BJ (cell line): ENCODE measurements at places on chromosomes 5 and 9.

GRCh38 chr5:157354800-157355199, 88.9 kb downstream of the CYFIP2 start:
- no peak for DNase-seq

DNA sequence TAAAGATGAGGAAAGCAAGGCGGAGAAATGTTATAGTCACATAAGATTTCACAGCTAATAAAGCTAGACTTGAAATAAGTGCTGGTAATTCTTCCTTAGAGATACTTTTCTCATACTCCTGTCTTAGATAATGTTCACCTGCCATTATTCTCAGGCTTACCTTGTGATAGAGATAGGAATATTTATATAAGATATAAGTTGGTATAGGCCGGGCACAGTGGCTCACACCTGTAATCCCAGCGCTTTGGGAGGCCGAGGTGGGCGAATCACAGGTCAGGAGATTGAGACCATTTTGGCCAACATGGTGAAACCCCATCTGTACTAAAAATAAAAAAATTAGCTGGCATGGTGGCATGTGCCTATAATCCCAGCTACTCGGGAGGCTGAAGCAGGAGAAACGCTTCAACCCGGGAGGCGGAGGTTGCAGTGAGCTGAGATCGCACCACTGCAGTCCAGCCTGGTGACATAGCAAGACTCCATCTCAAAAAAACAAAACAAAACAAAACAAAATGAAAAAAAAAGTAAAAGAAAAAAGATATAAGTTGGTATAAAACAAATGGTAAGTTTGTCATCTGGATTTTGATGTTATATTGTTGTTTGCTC, 1918.4 kb downstream of the MAT2B start:
- DNase-seq: no peak

DNA sequence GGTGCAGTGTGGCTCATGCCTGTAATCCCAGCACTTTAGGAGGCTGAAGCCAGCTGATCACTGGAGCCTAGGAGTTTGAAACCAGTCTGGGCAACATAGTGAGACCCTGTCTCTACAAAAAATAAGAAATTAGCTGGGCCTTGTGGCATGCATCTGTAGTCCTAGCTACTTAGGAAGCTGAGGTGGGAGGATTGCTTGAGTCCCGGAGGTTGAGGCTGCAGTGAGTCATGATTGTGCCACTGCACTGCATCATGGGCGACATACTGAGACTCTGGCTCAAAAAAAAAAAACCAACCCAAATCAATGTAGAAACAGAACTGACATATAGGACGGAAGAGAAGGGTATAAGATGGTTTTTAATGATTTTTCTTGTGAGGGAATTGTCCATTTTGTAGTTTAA, 27.7 kb downstream of the G3BP1 start:
- DNase-seq: no peak

- no peak for DNase-seq
Observed at GRCh38 chr9:135214054-135214640, 126.7 kb downstream of the OLFM1 start.
